Stimulated activated CD8-positive, alpha-beta memory T cell treated with anti-CD3 and anti-CD28 coated beads, Interleukin-15, amount 100 ng/mL, for 24 hours (primary cell): ENCODE measurements at places on chromosomes 7 and 10.

DNA sequence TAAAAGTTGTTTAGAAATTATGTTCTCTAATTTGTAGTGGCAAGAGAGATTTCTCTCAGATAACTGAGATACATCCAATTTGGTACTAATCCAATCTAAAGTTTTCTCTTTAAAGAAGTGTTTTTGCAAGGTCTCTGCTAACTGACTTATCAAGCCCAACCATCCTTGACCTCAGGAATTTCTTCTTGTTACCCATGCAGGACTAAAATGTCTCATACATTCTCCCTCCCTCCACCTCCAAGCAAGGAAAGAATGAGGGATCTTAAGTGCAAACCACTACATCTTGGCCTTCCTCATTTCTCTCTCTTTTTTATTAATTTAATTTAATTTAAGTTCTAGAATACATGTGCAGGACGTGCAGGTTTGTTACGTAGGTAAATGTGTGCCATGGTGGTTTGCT lies 12.8 kb downstream of the NRAP start:
- DNase-seq = no peak

- no peak for DNase-seq
Measured at GRCh38 chr10:28200775-28201174, 102.1 kb downstream of the MPP7 start.

GRCh38 chr7:10662491-10662890 lies 311.2 kb upstream of the PHF14 start:
- no peak for DNase-seq

DNA sequence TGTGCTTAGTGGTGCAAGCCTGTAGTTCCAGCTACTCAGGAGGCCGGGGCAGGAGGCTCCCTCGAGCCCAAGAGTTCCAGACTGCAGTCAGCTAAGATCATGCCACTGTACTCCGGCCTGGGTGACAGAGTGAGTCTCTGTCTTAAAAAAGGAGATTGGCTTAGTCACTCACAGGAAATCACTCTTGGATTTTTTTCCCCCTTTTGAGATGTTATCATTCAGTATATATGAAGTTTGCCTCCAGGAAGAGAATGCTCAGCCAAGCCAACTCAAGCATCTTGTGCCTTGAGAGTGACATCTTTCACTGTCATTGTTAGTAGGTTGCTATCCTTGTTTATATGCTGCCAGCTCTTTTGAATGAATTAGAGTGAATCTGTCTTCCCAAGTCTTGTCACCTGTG lies 28.0 kb downstream of the NIPSNAP2 start:
- no peak for DNase-seq

GRCh38 chr7:45543473-45543872 lies 30.7 kb upstream of the ADCY1 start:
- no peak for DNase-seq

- DNase-seq = no peak
Measured at GRCh38 chr10:106947643-106948042, 216.9 kb downstream of the SORCS1 start.

DNA sequence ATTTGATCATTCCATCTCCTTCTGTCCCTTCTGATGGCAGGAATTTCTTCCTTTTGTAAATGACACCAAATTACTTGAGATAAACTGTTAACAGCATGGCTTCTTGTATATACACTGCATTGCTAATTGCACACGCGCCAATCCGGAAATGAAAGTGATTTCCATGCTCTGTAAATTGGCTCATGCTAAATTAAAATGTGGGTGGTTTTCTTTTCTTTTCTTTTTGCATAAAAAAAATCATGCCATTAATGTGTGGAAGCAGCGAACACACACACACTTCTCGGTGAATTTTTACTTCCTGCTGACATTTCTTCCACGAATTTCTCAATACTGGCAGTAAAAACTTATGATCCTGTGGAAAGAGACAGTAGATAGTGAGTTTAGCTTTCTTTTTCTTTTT lies 123.1 kb upstream of the CCDC6 start:
- no peak for DNase-seq

GRCh38 chr10:49567810-49568209 lies 28.9 kb upstream of the ERCC6 start:
- DNase-seq = no peak

- no peak for DNase-seq
Measured at GRCh38 chr7:25952261-25953057, 199.5 kb upstream of the NFE2L3 start.

DNA sequence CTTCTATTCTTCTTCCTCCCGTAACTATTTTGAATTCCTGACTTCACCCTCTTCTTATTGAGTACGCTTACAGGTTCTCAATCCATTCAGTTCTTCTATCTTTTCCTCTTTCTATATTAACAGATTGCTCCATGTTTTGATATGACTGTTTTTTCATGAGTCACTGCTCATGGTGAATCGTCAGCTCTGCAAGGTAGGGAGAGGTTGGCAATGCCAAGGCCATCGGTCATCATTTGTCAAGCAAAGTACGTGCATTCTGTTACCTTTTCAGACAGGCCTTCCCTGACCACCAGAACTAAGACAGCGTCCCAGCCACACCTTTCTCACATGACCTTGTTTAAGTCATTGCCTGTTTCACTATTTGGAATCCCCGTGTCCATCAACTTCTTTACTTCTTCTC lies 1001.9 kb upstream of the SORCS1 start:
- no peak for DNase-seq

DNA sequence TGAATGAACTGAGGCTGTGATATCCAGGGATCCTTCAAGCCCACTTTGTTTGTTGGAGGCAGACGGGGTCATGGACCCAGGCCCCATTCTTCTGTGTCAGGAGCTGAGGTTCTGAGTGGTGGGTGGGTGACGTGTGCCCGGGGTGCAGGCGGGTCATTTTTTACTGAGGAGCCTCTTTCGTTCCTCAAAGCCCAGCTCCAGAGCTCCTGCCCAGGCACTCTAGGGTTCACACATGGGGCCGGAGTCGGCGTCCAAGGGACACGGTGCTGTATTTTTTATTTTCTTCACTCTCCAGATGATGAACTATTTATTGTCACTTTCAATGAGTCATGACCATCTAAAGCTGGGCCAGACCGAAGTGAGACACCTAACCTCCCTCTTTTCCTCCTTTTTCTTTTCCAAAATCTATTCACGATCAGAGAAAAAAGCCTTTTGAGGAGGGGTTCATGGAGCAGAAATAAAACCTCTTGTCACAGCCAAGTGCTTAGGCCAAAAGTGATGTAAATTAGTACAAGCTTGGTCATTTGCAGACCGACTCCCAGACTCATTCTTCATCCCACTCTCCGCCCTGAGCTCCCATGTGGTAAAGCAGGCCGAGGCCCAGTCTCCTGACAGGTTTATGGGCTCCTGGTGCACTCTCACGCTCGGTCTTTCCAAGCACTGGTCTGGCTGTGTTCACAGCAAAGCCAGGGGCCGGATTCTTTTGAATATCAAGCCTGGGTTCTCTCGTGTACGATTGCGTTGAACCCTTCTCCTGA lies 41.4 kb upstream of the PITRM1 start:
- no peak for DNase-seq

DNA sequence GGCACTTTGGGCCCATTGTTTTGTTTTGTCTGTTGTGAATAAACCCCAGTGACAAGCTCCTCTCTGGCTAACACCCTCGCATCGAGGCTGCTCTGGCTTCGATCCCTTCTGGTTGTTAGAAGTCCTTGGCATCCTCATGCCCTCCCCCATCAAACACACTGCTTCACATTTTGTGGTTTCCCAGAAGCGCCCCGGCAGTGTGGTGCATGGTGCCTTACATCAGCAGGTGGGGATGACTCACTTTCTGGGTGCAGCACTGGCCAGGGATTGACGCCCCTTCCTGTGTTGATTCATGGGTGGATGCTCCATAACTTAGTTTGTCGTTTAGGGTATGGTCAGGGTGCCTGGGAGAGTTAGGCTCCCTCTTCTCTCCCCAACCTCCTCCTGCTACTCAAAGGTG lies 51.4 kb downstream of the PLPP4 start:
- DNase-seq = no peak

GRCh38 chr7:140425718-140426117 lies 21.9 kb downstream of the RAB19 start:
- DNase-seq = no peak

- no peak for DNase-seq
Measured at GRCh38 chr7:50662996-50663395, 97.8 kb upstream of the DDC start.

- no peak for DNase-seq
Measured at GRCh38 chr10:58241346-58241745, 26.3 kb downstream of the IPMK start.

DNA sequence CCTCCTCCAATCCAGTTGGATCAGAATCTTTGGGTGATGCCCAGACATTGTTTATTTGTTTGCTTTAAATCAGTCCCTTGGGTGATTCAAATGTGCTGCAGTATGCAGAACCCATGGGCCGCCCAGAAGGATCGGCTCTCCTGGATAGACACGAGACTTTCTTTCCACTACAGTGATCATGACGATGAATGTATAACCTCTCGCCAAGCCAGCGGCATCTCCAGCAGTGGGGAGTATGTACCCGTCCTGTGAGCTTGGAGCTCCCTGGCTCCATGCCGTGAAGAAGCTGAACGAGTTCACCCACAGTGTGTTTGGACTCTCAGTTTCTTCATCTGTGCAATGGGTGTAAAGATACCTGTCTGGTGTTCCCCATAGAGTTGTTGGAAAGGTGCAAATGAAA lies 162.3 kb downstream of the CAMK1D start:
- no peak for DNase-seq

DNA sequence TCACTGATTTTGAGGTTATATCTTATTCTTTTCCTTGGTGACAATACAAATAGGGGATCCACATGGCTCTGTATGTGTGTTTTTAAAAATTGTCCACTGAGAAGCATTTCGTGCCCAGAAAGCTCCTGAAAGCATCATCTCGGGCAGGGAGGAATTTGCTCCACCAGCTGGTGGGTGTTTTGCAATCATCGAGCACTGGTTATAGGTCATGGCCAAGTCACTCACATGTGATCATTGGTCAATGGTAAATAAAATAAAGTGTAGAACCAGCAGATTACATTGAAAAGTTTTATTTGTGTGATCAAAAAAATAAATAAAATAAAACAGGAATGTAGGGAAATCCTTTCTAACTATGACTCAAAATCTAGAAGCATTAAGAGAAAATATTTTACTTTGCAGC lies 23.0 kb upstream of the SNX13 start:
- DNase-seq = no peak

- no peak for DNase-seq
Measured at GRCh38 chr7:91628742-91629141, 251.8 kb downstream of the MTERF1 start.

DNA sequence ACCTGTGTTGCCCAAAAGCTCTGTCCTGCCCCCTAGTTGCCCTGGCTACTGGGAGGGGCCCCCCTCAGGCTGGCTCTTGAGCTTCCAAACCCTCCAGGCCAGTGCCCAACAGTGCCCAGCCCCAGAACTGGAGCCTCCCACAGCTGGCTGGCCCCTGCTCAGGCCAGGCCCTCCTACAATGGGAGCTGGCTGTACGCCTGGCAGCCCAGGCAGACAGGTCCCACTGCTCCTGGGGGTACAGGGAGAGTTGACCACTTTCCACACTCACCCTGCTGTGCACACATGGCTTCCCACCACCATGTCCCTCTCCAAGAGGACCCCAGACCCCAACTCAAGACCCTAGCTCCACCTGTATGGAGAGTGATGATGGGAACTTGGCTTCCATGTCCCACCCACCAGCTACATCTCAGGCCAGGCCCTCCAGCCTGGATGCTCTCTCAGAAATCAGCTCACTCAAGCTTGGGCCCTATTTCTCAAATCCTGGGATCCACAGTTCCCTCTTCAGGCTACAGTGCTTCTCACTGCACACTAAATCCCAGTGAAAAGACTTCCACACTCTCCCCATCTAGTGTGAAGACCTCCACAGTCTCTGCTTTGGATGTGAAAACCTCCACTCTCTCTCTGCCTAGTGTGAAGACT lies 92.6 kb downstream of the OAT start:
- DNase-seq = no peak

DNA sequence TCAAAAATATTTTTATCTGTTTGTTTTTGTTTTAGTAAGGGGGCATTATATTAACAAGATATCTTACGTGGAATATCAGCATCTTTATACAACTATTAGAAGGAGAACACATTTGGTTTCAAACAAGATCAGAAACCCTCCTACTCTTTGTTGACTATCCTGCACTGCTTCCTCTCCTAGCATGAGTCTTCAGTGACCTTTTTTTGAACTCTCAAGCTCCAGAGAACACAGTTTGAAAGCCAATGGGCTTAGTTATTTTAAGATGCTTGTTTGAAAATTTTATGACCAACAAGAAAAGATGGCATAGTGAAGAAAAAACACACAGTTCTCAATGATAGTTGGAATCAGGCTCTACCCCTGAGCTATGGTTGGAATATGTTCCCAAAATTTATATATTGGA lies 37.2 kb upstream of the RTKN2 start:
- DNase-seq = no peak

DNA sequence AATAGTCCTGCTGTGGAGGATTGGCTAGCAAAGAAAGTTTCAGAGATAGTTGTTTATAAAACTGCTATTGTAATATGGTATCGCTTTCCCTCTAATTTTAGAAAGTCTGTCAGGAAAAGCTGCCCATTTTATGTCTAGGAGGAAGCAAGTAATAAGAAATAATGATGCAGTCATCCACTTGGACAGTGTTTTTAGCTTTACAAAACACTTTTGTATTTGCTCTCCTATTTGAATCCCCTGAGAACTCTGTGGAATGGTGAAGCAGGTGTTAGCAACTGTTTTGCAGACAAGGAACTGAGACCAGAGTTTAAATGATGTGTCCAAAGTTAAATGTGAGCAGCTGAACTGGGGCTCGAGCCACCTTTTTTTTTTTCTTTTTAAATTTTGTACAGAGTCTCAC lies 455.8 kb downstream of the XPNPEP1 start:
- DNase-seq = no peak

- no peak for DNase-seq
Measured at GRCh38 chr7:77950548-77950947, 152.0 kb downstream of the PHTF2 start.

GRCh38 chr10:71268758-71269157 lies 50.3 kb upstream of the SLC29A3 start:
- no peak for DNase-seq

DNA sequence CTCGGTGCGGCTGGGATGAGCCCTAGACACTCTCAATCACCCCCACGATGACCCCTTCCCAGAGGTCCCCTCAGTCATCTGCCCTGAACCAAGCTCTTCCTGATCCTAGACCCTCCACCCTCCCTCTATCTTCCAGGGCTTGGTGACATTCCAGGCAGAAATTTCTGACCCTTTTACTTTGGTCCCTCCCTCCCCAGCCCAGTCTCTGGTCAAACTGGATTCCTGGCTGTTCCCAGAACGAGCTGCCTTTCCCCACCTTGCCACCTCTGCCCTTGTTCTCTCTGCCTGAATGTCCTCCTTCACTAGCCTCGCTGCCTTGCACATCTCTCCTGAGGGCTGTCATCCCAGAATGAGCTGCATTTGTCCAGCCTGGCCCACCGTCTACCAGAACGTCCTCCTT lies 1.3 kb upstream of the CLDN4 start:
- DNase-seq = no peak
